Pancreas (tissue), 10 donors: ENCODE measurements at places on chromosomes 4 and X. TPM values are rescaled to one million over a fixed set of nuclear protein-coding genes. Genes with fewer than 3 reads are reported as not detected.
A peak's percentile ranks its signal among the peaks of the same experiment; 100 is the strongest.

- H3K4me1 ChIP-seq: no peaks in the 10 kb centered on the region
- H3K27ac ChIP-seq: no peak overlapping the region
- DNase-seq: no peak
- H3K27me3 ChIP-seq: peaks cover 12% of the 10 kb centered on the region
Measured at GRCh38 chr4:575281-576141, 584 bp downstream of the TMEM271 start.

GRCh38 chr4:185532293-185532692 is 3.0 kb downstream of the PDLIM3 start:
- H3K27me3 ChIP-seq: no peaks in the 10 kb centered on the region
- H3K4me1 ChIP-seq: no peaks in the 10 kb centered on the region
- H3K36me3 ChIP-seq: no peaks in the 10 kb centered on the region
- no peak for DNase-seq
- H3K27ac ChIP-seq: no peak overlapping the region
- no peak overlapping the region for H3K4me3 ChIP-seq

DNA sequence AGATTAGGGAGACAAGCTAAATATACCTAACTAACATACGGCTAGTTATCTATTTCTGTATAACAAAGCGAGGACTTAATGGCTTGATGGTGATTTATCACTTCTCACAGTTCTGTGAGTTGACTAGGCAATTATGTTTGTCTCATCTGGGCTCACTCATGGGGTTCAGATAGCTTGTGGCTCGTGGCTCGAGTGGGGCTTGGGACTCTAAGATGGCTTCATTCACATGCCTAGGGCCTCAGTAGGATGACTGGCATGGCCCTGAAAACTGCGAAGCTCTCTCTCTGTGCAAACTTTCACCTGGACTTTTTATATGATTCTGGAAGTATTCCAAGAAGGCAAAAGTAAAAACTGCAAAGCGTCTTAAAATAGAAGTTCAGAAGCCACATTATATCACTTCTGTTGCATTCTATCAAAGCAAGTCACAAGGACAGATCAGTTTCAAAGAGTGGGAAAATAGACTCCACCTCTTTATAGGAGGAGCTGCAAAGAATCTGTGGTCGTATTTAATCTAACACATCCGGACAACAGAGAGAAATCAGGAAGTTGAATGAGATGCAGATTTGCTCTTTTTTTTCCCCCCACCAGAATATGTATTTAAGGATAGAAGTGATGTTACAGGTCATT is 491.2 kb downstream of the INPP4B start:
- no peak for DNase-seq
- no peak overlapping the region for H3K4me3 ChIP-seq
- H3K36me3 ChIP-seq: no peaks in the 10 kb centered on the region
- H3K27ac ChIP-seq: no peak overlapping the region
- H3K4me1 ChIP-seq: peaks cover 10% of the 10 kb centered on the region

DNA sequence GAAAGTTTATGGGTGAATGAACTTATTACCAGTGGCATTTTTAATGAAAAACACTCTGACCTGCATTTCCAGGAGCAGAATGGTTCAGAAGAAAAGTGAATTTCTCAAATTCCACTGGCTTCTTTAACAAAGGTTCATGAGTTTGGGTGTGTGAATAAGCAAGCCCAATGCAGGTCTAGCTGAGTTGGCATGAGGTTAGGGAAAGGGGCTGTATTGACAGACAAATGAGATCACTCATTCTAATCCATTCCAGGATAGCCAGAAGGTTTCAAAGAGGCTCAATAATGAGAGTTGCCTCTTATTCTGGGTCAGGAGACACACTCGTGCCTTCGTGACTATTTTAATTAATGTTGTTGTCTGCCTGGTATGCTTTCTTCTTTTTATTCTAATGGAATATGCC is 43.7 kb upstream of the NPY2R start:
- H3K27ac ChIP-seq: no peak overlapping the region
- no peak for DNase-seq
- no peak overlapping the region for H3K4me3 ChIP-seq
- H3K36me3 ChIP-seq: no peaks in the 10 kb centered on the region

Gene STBD1
- total RNA-seq: 2.7 TPM

DNA sequence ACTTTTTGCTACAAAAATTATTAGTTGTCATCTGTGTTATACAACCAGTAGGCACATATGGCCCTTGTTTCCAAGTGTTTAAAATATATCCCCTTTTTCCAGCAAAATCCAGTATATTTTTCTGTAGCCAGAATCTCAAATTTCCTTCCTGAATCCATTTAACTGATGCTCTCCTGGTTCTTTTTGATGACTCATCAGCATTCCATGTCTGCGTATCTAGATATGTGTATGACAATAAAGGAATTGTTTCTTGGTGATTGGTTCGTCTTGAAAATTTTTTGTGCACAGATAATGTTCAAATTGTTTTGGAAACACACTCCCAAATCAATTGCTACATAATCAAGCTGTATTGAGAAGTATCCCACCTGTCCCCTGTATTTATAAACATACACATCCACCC is 98.3 kb downstream of the ITM2A start:
- H3K4me1 ChIP-seq: no peaks in the 10 kb centered on the region
- H3K27ac ChIP-seq: no peak overlapping the region
- no peaks in the 10 kb centered on the region for H3K36me3 ChIP-seq
- no peak overlapping the region for H3K4me3 ChIP-seq
- DNase-seq: no peak
- no peaks in the 10 kb centered on the region for H3K27me3 ChIP-seq

Gene PDS5A
- total RNA-seq: 24.4 TPM

Gene TMPRSS11D
- total RNA-seq: not detected

DNA sequence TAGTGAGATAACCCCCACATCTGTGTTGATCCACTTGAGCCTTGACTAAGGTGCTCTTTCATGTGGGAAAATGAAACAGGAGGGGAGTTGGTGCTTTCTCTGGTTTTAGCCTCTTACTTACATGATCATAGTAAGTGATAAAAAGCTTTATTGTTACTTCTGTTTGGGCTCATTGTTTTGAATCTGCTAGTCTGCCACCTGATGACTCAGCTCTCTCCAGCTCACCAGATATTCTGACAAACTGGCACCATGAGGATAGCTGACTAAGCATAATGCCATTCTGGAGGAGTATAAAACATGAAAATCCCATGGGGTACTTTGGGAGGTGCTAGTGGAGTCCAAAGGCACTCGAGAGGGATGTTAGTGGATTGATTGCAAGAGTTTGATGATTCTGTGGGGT is 824.0 kb downstream of the RAPGEF2 start:
- H3K36me3 ChIP-seq: no peaks in the 10 kb centered on the region
- H3K4me3 ChIP-seq: no peak overlapping the region
- no peak for DNase-seq
- H3K27me3 ChIP-seq: no peaks in the 10 kb centered on the region
- no peaks in the 10 kb centered on the region for H3K4me1 ChIP-seq

DNA sequence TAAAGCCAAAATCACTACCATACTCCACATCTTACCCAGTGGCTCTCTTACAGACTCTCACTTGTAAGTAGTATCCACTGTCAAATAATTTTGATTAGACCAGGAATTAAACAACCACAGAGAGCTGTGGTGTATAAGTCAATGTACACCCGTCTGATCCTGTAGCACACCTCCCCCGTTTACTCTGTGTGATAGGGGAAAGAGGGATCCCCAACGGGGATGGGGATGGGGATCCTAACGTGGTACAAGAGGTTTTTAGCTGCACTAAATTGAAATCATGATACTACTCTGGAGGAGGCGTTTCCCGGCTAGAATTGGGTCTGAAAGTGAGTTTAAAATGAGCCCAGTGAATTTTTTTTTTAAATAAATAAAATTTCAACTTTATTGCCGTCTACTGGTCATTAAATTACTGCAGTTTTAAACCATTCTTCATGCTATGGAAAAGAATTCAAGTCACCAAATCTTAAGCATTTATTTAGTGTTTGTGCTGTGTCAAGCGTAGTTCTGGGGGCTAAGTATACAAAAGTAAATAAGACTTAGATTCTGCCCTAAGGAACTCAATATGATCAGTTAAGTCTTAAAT is 76.6 kb downstream of the INTS12 start:
- no peak overlapping the region for H3K4me3 ChIP-seq
- H3K36me3 ChIP-seq: no peaks in the 10 kb centered on the region
- DNase-seq: no peak
- H3K4me1 ChIP-seq: peaks cover 11% of the 10 kb centered on the region
- no peak overlapping the region for H3K27ac ChIP-seq

- no peak overlapping the region for H3K4me3 ChIP-seq
- no peaks in the 10 kb centered on the region for H3K4me1 ChIP-seq
- DNase-seq: no peak
Measured at GRCh38 chr4:136803433-136803832, 728.9 kb downstream of the PCDH18 start.

Gene TGIF2LX
- total RNA-seq: not detected

- no peak for DNase-seq
- H3K27me3 ChIP-seq: no peaks in the 10 kb centered on the region
- H3K36me3 ChIP-seq: no peaks in the 10 kb centered on the region
Measured at GRCh38 chr4:40722576-40723161, 27.1 kb upstream of the NSUN7 start.

DNA sequence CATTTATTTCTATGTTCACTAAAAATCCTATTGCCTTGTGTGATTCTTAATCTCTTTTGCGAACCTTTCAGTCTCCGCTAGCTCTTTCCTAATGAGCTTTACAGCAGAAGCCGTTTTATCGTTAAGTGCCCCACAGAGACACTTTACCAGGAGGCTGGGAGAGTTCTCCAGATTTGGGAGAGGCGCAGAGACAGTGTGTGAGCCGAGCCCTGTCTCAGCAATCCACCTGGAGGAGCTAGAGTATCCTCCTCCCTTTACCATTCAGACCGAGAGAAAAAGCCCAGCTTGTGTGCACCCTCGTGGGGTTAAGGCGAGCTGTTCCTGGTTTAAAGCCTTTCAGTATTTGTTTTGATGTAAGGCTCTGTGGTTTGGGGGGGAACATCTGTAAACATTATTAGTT is 54.9 kb upstream of the MTM1 start:
- no peaks in the 10 kb centered on the region for H3K4me1 ChIP-seq
- no peaks in the 10 kb centered on the region for H3K36me3 ChIP-seq
- no peak overlapping the region for H3K27ac ChIP-seq

Gene ARHGAP10
- 7.7 TPM for total RNA-seq

Gene KDR
- 3.6 TPM for total RNA-seq

Gene IL9R
- total RNA-seq: not detected

DNA sequence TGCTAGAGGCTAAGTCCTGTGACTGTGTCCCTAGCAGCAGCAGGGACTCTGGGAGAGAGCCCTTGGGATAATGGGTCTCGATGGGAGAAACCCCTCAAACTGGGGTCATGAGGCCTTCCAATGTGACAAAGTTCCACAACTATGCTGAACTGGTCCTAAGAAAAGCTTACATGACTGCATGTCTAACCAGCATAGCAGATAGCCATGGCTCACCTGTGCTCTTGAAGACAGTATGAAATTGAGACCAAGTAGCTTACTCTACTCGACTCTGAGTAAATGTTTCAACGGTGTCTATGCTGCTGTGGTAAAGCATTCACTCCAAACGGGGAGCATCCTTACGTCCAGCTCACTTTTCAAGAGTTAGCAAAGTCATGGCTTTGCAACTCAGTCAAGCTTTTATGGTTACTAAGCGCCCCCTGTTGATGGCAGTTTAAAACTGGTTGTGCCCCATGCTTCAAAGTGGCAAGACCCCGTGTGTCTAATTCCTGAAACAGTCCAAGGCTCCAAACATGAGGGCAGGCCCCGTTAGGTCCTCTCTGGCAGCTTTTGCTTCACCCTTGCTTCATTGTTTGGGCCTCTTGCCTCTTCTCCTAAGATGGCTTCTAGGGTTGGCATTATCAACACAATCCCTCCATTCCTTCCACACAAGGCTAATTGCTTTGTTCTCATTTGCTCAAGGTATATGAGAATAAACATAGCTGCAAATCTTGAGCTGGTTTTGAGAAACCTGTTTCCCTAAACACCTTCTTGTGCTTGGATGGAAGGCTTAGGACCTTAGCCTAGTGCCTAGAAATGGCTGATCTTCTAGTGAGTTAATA is 46.6 kb downstream of the CCNG2 start:
- H3K36me3 ChIP-seq: no peaks in the 10 kb centered on the region
- H3K4me1 ChIP-seq: no peaks in the 10 kb centered on the region
- no peak overlapping the region for H3K4me3 ChIP-seq
- peak; percentile 56 for DNase-seq
- no peaks in the 10 kb centered on the region for H3K27me3 ChIP-seq

DNA sequence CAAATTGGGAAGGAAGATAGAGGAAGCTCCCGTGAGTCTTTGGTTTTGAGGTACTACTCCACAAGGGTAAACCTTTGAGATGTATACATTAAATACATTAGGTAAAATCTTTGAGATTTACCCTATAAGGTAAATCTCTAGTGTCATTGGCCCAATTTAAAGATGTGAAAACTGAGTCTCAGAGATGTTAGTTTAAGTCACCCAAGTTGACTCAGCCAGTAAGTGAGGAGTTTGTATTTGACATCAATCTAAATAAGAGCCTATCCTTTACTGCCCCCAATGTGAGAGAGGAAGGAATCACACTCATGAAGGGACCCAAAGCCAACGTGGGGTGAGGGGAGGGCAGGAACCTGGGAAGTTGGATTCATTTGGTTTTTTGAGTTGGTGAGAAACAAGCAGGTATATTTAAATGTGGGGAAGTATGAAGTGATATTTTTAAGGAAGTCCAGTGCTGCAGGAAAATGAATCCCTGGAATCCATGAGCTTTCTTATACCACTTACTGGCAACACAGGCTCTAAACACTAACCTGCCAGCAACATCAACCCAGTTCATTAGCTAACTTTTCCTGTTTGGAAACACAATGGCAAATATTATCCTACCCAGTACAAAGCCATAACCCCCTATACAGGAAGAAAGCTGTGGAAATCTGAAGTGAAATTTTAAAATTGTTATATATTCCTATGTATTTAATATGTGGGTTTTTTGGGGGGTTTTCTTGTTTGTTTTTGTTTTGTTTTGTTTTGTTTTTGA is 55.3 kb downstream of the PALLD start:
- H3K27ac ChIP-seq: no peak overlapping the region
- no peaks in the 10 kb centered on the region for H3K27me3 ChIP-seq
- H3K36me3 ChIP-seq: no peaks in the 10 kb centered on the region
- H3K4me1 ChIP-seq: no peaks in the 10 kb centered on the region
- no peak for DNase-seq

- no peaks in the 10 kb centered on the region for H3K27me3 ChIP-seq
- no peaks in the 10 kb centered on the region for H3K4me1 ChIP-seq
- no peak overlapping the region for H3K4me3 ChIP-seq
- no peak overlapping the region for H3K27ac ChIP-seq
- no peaks in the 10 kb centered on the region for H3K36me3 ChIP-seq
Measured at GRCh38 chr4:1557221-1557597, 126.9 kb downstream of the FAM53A start.

- H3K36me3 ChIP-seq: no peaks in the 10 kb centered on the region
- no peaks in the 10 kb centered on the region for H3K27me3 ChIP-seq
- H3K27ac ChIP-seq: no peak overlapping the region
- no peaks in the 10 kb centered on the region for H3K4me1 ChIP-seq
- no peak overlapping the region for H3K4me3 ChIP-seq
Measured at GRCh38 chr4:117077760-117078159, 7.6 kb downstream of the TRAM1L1 start.

GRCh38 chr4:184163813-184164212 is 53.9 kb downstream of the ENPP6 start:
- H3K27ac ChIP-seq: no peak overlapping the region
- no peaks in the 10 kb centered on the region for H3K27me3 ChIP-seq
- H3K36me3 ChIP-seq: no peaks in the 10 kb centered on the region
- no peak overlapping the region for H3K4me3 ChIP-seq

Gene TACR3
- not detected for total RNA-seq
